ENCODE measurements at places on chromosomes 3 and 15. TPM values are rescaled to one million over a fixed set of nuclear protein-coding genes. Genes with fewer than 3 reads are reported as not detected.

GRCh38 chr3:122469659-122470058 is 45.1 kb downstream of the KPNA1 start:
- no peak for DNase-seq

DNA sequence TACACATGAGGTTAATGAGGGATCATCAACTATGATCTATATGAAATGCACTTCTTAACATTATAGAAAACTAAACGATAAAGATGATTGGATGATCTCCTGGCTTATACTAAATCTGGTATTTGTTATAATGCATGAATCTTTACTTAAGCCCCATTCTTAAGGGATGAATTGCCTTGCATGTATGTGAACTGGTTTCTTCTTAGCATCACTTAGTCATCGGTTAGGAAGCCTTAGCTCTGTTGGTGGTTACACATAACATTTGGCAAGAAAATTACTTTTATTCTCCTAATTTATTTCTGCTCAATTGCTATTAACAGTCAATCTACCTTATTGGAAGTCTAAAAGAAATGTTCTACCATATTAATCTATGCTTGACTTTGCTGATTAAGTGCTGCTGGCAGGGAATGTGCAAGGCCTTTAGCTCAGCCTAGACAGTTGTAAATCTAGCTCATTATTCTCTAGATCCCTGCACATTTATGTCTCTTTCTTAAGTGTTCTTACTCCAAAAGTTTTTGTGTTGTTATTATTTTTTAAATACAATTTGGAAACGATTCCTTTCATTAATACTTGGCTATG is 356.0 kb downstream of the ZPLD1 start:
- no peak for DNase-seq

DNA sequence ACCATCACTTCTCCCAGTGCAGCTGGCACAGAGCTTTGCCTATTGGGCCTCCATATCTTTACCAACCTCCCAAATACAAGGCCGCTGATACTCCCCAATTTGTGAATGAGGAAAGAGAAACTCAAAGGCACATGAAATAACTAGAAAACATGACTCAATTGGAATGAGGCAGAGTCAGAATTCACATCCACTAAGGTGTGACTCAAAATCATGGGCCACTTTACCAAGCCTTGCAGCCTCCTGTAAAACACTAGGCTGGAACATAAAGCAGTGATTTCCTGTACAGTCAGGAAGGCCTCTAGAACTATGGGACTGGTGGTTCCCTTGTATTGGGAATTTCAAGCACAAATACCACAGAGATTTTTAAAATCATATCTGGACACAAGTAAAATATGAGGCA is 128.6 kb downstream of the DCLK3 start:
- DNase-seq = no peak

ROPN1B gene
- 1.1 TPM for polyA plus RNA-seq

DNA sequence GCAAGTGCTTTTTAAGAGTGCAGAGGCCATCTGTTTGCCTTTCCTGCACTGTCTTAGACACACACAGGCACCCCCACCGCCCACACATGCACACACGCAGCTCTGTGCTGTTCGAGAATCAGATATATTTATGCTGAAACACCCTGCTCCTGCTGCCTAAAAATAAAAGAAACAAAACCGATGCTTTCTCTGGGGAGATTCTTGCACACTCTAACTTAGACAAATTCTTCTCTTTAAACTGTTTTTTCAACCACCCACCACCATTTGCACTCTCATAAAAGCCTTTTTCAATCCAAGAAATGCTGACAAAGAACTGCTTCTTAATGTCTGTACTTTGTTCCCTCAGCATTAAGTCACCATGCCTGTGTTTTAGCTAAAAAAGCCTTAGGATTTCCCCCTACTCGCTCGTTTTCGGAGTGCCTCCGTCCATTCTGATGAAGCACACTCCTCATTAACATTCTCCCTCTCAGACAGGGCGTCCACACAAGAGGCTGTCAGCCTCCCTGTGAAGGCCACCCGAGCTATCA is 26.2 kb downstream of the SLC12A8 start:
- DNase-seq = peak; percentile 43

C2CD4A gene
- polyA plus RNA-seq = 0.57 TPM

TMEM40 gene
- 1.8 TPM for polyA plus RNA-seq

DNA sequence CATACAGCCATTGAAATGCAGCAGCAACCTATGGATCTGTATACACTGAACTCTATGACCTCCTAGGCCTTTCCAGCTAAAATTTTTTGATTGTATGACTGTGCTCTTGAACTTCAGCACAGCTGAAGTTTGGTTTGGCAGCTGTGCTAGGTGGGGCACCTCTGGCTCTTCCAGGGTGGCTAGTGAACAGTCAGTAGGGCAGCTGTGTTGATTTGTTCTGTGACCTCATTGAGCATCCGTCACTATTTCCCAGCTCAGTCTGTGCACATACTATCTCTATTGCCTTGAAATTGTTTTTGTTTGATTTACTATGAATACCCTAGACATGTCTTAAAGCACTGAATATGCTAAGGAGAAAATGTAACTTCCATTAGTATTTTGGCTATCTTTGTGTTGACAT is 363.2 kb upstream of the NAALADL2 start:
- DNase-seq = no peak

FOXL2 gene
- not detected for polyA plus RNA-seq

GRCh38 chr3:64642327-64643151 is 45.3 kb downstream of the ADAMTS9 start:
- DNase-seq = no peak
